Kidney (tissue), 22 donors: ENCODE measurements at places on chromosomes 1 and 21.

DNA sequence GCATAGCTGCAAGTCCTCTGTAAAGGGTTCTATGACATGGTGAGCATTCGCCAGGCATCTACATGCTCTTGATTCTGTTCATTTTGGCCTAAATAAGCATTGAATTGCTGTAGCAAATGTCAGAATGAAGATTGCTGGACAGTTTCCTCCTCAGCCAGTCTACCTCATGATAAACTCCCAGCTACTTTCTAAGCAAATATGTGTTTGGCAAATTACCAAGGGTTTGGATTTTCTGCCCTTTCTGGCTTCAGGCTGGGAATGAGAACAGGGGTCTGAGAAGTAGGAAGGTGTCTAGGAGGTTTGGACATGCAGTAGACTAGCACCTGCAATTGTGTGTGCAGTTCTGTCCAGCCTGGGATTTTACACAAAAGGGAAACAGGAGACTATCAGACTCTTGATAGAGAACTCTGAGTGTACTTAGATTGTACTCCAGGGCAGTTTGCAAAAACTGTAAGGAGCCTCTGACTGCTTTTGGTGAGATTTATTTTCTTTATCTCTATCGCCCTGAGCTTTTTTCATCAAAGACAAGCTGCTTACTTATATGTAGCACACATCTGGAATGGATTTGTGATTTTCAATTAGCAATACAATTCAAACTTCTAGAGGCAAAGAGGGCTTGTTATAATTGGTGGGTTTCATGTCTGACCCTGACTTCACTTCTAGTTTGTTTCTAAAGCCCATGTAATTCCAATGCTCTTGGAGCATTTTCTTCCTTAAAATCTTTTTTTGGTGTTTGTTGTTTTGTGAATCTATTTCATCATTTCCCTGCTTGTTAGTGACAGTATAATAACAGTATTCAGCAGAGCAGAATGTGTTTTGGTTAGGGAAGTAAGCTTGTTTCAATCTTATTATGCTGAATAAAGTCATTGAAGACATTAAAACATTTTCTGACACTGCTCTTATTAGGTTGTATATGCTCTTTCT is 150.8 kb downstream of the VPS13D start:
- DNase-seq: no peak

GRCh38 chr1:46630719-46631118 is 14.1 kb upstream of the MOB3C start:
- no peak for DNase-seq

DNA sequence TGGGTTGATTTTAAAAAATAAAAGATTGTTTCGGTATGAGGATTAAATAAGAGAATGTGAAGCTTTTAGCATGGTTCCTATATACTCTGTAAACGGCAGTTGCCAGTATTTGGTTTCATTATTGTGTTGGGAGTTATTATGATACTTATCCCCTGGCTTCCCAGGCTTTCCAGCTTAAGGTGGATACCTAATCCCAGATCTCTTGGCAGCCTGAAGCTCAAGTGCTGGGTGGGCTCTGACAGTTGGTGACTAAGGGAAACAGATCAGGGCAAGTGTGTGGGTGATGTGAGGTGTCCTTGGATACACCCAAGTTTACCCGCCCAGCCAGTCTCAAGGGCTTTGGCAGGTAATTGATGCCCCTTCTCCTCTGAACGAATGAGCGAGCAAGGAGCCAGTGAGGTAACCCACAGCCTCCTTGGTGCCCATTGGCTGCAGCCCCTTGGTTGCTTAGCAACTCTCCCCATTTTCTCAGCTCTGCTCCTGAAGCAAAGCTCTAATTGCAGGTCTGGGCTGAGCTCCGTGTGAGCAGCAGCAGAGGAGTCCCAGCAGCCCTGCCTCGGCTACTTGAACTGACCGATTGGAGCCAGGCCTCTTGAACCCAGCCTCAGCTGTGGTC is 6.1 kb downstream of the IPO13 start:
- peak; percentile 79 for DNase-seq

GRCh38 chr1:91763252-91763651 is 122.7 kb downstream of the TGFBR3 start:
- DNase-seq: no peak

GRCh38 chr1:74467786-74468377 is 44.5 kb downstream of the LRRC53 start:
- DNase-seq: no peak

DNA sequence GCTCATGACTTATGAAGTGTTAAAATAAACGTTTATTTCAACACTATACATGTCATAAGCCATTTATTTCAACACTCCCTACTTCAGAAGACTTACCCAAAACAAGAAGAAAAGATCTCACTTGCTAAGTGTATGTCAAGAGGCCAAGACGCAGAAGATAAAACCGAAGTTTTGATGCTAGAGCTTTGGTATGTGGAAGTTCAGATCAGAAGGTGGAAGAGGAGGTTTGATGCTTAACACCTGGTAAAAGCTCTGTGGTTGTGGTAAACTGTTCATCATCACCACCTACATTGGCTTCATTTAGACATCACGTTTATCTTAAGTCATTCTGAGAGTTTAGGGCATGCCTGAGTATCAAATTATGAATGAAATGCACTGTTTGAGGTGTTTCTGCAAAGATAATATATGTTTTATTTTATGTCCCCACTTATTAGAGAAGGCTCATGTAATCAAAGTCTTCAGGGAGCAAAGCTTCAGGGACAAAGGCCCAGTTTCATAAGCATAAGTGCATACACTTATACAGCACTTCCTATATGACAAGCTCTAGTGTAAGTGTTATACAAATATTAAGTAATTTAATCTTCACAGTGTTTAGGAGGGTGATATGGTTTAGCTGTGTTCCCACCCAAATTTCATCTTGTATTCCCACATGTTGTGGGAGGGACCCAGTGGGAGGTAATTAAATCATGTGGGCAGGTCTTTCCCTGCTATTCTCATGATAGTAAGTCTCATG is 533.3 kb downstream of the PTBP2 start:
- DNase-seq: no peak

DNA sequence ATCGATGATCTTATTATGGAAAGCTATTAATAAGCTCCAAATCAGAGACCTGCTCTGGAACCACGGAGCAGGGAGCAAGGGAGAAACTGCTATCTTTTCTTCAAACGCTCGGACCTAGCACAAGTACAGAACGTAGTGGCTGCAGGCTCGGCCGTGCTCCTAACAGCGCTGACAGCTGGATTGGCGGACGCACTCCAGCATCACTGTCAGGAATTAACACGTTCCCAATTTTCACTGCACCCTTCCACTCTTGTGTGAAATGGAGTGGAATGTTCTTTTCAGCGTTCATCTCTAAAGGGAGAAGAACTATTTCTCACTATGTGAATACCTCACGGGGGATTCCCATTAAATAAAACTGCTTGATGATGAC is 106.9 kb downstream of the ZNF281 start:
- DNase-seq: no peak

GRCh38 chr1:179549368-179549700 is 26.4 kb downstream of the NPHS2 start:
- no peak for DNase-seq

- DNase-seq: no peak
These were observed 61.6 kb upstream of the SPAG17 start for GRCh38 chr1:118246646-118247045.

GRCh38 chr1:237482777-237483176 is 407.9 kb downstream of the ZP4 start:
- DNase-seq: no peak

GRCh38 chr1:12087797-12088314 is 24.8 kb downstream of the TNFRSF8 start:
- DNase-seq: no peak

DNA sequence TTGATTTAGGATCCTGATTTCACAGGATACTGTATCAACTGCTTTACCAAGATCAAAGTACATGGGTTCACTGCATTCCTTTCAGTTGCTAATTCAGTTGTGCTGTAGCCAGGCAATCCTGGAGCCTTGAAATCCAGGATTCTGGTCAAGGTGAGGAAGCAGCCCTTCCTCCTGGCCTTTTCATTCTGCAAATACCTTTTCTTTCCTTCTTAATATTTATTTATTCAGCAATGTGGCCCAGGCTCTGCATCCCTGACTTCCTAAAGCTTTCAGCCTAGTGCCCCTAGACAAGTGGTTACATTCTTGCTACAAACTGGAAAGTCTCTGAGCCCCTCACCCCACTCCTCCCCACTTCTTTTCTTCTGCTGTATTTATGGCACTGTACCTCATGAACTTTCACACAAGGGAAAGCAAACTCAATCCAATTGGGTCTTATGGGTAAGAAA is 16.2 kb downstream of the LRRC8D start:
- peak; percentile 85 for DNase-seq

GRCh38 chr1:213050745-213051126 is 305 bp upstream of the RPS6KC1 start:
- DNase-seq: no peak

DNA sequence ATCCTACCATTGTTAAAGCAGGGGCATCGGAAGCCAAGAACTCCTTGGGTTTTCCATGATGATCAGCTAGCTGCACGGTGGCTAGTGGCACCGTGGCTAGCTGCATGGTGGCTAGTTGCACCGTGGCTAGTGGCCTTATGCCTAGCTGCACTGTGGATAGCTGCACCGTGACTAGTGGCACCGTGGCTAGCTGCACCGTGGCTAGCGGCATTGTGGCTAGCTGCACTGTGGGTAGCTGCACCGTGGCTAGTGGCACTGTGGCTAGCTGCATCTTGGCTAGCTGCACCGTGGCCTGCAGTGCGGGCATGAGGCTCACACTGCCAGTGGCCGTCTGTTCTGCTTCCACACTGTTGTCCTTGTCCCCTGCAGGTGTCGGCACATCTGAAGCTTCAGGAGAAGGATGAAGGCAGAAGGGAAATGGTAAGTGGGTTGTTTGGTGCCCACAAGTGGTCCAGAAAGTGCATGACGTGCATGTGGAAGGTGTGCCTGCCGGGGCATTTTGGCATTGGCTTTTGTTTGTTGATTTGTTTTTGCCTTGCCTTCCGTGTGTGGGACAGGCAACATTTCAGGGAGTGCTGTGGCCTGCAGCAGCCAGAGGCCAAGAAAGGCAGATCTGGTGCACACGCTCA is 38.6 kb downstream of the TFF3 start:
- DNase-seq: no peak

DNA sequence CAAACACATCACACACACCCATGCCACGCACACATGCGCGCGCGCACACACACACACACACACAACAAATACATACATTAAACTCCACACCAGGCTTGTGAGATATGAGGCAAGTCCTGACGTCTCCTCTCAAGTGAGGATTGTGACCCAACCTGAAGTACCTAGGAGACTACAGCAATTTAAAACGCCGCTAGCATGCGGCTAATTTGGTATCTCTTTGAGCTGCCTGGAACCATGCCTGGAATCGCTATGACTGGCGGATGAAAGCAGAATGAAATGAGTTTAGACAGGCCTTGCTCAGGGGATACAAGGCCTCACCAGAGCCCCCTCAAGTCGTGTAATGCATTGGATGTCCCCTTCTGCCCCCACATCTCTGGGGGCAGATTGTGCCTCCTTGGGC is 1.6 kb upstream of the RAB7B start:
- no peak for DNase-seq

- DNase-seq: no peak
These were observed 180.7 kb downstream of the KAZN start for GRCh38 chr1:14778898-14779865.

DNA sequence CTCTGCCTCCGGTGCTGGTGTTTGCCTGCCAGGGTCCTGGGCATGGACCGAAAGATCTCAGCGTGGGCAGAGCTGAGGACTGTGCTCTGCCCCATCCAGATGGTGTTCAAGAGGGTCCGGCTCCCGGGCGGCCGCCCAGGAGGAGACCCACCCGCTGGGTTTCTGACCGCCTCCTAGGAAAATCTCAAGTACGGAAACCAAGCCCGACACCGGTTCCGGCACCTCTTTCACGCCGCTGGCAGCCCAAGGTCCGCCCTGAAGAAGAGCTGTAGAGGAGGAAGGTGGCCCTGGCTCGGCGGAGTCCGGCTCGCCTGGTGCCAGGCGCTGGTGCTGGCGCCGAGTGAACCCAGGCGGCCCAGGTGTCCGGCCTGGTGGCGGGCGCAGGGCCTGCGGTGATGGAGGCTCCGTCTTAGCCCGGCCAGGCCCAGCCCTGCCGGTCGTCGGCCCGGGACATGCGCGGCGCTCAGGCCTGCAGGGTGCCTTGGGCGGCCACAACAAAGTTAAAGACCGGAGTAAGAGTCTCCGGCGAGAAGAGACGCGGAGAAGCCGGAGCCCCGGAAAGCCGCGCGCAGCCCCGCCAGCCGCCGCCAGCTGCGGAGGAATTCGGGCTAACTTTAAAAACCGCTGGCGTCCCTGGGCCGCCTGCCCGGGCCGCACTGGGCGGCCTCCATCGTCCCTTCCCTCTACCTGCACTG is 1.5 kb downstream of the GRIK3 start:
- DNase-seq: no peak

- no peak for DNase-seq
These were observed 85.1 kb downstream of the JAK1 start for GRCh38 chr1:64881281-64881680.

DNA sequence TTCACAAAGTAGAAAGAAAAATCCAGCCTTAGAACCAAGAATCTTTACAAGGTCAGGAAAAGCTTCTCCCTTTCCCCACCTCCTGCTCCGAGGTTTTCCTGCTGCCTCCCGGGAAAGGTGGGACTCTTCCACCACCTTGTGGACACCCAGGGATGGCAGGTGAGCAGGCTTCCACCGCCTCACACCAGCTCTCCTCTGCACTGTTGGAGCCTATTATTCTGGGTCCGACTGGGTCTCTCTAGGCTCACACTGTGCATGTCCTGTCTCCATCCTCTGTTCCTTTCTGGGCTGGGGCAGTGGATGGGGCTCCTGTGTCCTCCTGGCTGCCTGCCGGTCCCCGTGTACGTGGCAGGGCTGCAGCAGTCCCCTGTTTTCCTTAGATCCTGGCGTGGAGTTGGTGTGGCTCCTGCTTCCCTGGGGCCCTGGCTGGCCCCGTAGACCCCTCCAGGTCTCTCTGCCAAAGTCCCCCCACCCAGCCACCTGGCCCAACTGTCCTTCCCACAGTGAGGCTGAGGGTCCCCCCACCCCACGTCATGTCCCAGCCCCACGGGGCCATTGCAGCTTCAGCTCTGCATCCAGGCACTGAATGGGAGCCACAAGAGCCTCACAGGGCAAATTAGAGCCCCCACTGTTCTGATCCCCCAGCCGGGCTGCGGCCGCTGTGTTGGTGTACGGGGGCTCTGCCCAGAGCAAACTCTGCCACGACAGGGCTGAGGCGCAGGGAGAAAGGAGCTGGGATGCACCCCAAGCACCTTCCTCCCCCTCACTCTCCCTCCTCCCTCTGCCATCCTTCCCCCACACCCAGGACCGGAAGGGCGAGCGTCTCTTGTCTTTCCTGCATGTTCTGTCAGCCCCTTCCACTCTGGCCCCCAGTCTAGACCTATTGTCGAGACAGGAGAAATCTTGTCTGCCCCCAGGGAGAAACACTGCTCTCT is 3.3 kb upstream of the SLC45A1 start:
- peak; percentile 90 for DNase-seq
